Stimulated activated CD8-positive, alpha-beta memory T cell treated with anti-CD3 and anti-CD28 coated beads, Interleukin-7, amount 100 ng/mL, for 24 hours (primary cell): ENCODE measurements at places on chromosomes 12 and 14.

GRCh38 chr12:20442322-20442721 is 74.0 kb downstream of the PDE3A start:
- no peak for DNase-seq

DNA sequence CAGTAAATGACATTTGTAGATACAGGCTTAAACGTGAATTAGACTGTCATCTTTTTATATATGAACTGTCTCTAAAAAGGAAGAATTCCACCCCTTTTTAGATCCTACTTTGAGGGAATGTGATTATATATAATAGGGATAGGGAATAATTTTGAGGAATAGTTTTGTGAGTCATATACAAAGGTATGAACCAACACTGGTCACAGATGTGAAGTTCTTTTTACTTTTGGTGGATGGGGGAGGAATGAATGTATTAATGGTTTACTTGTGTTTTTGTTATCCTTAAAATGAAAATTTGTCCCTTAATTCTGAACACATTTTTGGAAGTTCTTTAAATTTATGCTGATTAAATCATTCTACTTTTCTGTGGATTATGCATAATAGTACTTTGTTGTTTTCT is 30.4 kb downstream of the FRS2 start:
- no peak for DNase-seq

- no peak for DNase-seq
Measured at GRCh38 chr12:41850046-41850445, 294.6 kb downstream of the GXYLT1 start.

DNA sequence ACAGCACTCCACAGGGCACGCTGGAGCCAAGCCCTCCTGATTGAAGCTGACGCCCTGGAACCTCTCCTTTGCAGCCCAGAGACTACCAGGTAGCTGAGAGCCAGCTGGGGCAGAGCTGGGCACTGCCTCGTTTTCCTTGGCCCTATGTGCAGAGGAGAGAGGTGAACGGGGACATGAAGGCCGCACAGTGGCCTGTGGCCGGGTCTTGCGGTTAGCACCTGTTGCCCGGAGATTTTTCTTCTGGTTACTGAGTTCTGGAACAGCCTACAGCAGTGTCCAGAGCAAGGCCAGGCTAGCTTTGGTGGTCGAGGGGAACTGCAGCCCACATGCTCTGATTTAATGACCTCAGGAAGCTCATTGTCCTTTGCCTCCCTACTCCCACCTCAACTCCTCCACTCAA is 201.3 kb upstream of the PRMT8 start:
- no peak for DNase-seq

- DNase-seq, result no peak
Measured at GRCh38 chr12:95573951-95574576, 22.8 kb upstream of the USP44 start.

DNA sequence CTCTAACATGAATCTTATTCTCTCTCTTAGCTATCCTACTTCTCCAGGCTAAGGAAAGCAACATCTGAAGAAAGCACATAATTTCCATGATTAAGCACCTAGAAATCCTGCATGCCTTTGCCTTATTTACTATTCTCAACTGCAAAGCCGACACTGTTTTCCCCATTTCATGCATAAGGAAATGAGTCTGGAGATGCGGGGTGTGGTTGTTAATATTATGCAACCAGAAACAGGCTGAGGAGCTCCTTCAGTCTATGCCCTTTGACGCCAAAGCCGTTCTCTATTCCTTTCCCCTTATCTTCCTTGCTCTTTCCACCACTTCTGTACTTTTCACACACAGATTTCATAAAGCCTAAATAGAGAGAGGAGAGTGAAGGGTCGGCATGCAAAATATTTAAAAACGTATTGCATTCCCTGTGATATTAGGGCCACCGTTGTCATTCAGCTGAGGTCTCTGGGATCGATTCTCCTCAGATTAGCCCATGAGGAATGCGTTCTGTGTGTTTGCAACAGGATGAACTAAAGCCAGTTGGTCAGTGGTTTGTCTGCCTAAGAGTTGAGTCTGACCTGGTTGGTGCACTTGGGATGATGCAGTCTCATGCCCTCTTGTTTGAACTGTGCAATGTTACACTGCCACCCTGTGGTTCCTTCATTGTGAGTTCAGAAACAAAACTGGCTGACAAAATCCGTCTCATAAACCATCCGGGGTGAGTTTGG is 53.1 kb upstream of the PLEKHG7 start:
- DNase-seq, result no peak

DNA sequence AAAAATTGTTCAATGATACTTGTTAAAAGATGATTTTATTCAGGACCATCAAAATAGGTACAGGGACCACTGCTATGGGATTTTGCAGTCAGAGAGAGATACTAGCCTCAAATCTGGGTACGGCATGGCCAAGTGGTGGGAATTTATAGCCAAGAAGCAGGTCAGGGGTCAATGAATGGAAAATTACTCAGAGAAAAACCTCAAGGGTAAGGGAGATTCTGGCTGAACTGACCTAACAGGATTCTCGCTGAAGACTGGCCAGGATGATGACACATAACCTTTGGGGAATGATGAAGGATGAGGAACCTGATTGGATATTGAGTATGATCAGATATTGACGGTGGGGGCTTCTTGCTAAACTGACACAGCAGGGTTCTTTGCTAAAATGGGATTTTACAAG is 32.7 kb downstream of the DEPDC4 start:
- no peak for DNase-seq

- DNase-seq, result no peak
Measured at GRCh38 chr12:105775343-105775742, 363.4 kb downstream of the NUAK1 start.

DNA sequence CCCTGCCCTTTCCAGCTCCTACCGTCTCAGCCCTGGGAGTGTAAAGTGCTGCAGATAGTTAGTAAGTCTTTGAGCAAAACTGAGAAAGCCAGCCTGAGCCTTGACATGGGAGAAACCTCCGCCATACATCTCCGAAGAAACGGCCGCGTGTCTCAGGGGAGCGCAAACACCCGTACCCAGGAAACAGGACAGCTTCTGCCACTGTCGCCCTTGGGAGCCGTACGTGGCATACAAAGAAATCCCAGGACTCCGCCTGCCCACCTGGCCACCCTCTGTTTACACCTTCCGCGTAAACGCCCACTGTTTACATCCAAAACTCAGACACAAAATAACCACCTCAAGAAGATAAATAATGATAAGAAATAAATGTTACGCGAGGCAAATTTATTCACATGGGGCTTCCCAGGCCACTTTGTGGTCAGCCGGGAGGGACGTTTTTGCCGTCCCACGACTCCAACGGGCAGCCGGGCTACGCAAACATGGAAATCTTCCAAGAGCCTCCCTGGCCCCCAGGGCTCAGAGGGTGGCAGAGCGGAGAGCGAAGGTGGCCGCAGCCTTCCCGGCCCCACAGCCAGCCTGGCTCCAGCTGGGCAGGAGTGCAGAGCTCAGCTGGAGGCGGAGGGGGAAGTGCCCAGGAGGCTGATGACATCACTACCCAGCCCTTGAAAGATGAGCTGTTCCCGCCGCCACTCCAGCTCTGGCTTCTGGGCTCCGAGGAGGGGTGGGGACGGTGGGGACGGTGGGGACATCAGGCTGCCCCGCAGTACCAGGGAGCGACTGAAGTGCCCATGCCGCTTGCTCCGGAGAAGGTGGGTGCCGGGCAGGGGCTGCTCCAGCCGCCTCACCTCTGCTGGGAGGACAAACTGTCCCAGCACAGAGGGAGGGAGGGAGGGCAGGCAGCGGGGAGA is at the start of gene BDKRB2:
Gene BDKRB2, plus strand, starts transcription at position 689 of the 908 bp plus-strand sequence. CDS start 32,269 bp downstream, outside the sequence.
- DNase-seq, result no peak

DNA sequence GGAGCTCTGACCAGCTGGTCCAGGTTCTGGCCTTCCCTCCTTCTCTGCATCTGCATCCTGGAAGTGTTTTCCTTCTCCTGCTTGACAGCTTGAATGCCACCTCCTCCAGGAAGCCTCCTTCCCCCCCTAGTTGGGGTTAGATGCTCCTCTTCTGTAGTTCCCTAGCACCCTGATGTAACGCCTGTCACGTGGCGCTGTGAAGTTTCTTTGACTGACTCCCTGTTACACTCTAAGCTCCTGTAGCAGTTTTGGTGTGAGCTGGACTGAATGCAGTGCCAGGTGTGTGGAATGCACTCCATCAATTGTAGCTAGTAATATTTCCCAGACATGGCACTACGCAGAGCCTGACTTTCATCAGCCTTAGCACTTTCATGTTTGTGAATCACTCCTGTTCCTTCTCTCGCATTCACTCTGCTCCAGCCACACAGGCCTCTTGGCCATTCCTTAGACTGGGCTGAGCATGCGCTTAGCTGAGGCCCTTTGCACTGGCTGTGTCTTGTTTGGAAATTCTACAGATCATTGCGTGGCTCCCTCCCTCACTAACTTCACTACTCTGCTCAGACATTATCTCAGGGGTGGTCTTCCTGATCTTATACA is 2.1 kb upstream of the FAIM2 start:
- DNase-seq, result no peak

DNA sequence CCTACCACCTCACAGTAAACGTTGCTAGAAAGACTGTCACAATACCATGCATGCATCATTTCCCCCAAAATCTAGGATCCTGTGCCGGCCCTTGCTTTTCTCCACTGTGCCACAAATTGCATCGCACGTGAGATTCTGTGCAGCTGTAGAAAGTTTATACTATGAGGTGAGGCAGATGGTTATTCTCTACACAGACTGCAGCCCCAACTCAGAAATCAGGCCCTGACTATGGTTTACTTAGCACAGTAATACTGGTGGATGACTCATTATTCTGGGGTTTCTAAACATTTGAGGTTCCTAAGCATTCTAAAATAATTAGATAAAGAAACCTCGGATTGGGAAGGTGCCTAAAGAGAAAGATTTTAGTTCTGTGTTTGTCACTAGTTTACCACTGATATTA is 163.8 kb upstream of the CCDC198 start:
- DNase-seq, result no peak

- no peak for DNase-seq
Measured at GRCh38 chr14:104319491-104320241, 181.3 kb downstream of the KIF26A start.

DNA sequence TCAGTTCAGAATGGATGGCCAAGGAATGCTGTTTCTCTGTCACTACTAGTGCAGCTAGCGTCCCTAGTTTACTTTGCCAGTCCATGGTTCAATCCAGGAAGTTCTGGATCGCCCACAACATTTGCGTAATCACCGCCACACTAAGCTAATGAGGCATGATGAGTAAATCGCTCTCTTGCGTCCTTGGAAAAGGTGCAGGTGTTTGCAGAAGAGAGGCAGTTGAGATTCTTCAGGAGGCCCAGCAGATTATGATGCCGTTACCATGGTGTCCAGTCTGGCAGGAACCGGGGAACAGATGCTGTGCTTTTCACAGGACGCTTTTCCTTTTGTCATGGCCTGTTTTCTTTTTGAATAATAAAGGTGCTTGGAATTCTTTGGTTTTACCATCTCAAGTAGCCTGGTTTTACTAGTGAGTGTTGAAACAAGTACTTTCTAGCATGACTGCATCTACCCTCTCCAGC is 9.0 kb downstream of the TPH2 start:
- DNase-seq, result no peak

DNA sequence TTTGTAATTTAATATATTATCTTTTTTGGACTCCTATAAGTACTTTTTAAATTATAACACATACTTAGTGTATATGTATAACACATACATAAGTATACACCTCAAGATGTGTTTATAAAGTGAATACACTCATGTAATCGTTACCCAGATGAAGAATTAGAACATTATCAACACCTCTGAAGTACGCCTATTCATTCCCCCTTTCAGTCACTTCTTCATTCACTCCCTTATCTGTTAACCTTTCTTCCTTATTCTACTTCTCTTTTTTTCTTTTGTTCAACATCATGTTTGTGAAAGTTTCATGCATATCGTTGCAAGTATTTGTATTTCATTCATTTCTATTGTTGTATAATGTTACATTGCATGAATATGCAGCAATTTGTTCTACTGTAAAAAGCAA is 98.5 kb downstream of the ARID2 start:
- DNase-seq, result no peak

GRCh38 chr12:24795699-24796347 is 153.1 kb downstream of the BCAT1 start:
- DNase-seq, result no peak

- no peak for DNase-seq
Measured at GRCh38 chr12:96982671-96983070, 75.6 kb downstream of the NEDD1 start.

DNA sequence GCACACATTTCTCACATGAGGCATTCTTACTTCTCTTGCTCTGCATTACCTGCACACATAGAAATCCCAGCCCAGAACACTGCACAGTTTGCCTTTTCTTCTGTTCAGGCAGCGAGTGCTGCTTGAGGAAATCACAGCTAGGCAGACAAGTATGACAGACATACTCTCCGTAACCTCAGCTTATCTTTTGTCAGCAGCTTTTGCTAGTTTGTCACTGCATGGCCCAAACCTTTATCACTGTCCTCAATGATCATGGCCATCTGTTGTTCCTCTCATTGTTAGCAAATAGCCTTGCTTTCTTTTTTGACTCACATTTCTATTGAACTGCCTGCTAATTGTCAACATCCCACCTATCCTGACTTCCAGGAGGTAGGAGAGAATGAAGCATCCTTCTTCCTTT is 5.3 kb downstream of the ZNF10 start:
- no peak for DNase-seq

- DNase-seq, result no peak
Measured at GRCh38 chr14:39374851-39375250, 57.4 kb downstream of the FBXO33 start.

- no peak for DNase-seq
Measured at GRCh38 chr12:118034429-118035189, 18.1 kb downstream of the RFC5 start.

DNA sequence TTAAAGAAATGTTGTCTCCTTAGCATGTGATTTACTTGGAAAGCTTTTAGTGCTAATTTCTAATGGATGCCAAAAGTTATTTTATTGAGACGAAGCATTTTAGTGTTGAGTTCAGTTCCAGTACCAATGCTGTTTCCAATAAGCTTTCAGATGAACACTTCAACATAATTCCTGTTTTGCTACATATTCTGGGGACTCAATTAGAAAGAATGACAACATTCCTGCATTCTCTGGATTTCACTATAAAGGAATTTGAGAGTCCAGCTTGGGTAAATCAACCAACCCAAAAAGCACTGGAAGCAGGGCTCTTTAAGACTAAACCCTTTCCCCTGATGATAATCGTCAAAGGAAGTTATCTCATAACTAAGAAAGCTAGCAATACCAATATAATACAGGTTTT is 353.0 kb upstream of the TMTC1 start:
- no peak for DNase-seq
